ENCODE measurements at places on chromosomes 2 and 18.

GRCh38 chr2:186848873-186849578 lies at the start of gene ZSWIM2:
Gene ZSWIM2, minus strand, starts transcription at chr2:186849170. Its CDS starts 40 bp downstream, at chr2:186849130.
- DNase-seq, result no peak

GRCh38 chr2:105239924-105240323 lies 1.6 kb upstream of the GPR45 start:
- DNase-seq, result peak; percentile 25

DNA sequence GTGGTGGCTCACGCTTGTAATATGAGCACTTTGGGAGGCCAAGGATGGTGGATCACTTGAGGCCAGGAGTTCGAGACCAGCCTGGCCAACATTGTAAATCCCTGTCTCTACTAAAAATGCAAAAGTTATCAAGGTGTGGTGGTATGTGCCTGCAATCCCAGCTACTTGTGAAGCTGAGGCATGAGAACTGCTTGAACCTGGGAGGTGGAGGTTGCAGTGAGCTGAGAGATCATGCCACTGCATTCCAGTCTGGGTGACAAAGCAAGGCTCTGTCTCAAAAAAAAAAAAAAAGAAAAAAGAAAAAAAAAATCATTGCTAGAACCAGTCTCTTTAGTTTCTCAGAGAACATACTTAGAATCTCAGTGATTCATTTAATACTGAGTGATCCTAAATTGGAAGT lies 217.1 kb downstream of the DYM start:
- no peak for DNase-seq

DNA sequence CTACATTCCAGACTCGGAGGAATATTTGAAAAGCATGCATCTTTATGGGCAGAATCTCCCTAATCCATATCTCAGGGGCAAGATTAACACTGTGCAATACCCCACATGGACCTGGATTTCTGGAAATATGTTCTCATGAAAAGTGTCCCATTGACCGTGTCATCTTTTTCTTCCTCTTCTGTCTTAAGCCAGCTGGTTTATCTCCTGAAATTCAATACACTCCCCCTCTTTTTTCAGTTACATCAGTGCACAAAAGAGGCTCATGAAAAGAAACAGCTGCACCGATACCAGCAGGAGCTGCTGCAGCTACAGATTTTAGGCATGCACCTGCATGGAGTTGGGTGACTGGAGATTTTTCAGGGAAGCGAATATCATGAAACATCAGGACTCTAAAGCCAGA lies 117.2 kb downstream of the SLC4A3 start:
- DNase-seq, result no peak

DNA sequence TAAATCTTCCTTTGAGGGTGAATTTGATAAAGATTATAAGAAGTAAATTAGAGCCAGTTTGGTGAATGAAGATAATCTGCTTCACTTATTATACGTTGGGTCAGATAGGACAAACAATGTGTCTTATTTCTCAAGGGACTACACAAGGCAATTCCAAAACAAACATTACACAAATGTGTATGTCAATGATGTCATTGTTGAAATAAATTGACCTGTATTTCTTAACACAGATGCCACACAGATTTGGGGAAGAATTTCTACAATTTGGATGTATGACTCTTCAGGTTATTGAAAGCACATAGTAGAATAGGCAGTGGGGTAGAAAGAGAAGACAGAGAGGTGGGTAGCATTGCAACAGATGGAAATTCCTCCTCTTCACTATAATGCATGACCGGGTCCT lies 6.9 kb upstream of the CRIM1 start:
- DNase-seq, result no peak

- no peak for DNase-seq
Observed at GRCh38 chr18:5646739-5647138, 102.9 kb upstream of the EPB41L3 start.

- DNase-seq, result peak; percentile 17
Observed at GRCh38 chr2:161135951-161136593, 24.2 kb upstream of the TANK start.

DNA sequence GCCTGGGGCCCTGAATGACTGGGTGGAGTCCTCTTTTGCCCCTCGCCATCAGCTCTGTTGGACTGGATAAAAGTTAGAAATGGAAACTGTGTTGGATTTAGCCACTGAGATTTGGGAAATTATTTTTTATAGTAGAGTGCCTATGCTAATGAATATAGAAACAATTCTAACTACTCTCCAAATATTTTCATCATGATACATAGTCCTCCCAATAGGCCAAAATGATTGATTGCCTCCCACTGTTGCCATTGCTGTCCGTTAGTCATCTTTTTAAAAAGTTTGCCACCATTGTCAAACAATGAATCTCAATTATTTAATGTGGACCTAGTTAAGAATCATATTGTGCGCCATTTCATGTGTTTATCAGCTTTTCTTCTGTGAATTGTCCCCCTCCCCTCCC lies 417.0 kb downstream of the GALR1 start:
- no peak for DNase-seq

- DNase-seq, result no peak
Observed at GRCh38 chr2:7201851-7202250, 284.6 kb downstream of the RNF144A start.

DNA sequence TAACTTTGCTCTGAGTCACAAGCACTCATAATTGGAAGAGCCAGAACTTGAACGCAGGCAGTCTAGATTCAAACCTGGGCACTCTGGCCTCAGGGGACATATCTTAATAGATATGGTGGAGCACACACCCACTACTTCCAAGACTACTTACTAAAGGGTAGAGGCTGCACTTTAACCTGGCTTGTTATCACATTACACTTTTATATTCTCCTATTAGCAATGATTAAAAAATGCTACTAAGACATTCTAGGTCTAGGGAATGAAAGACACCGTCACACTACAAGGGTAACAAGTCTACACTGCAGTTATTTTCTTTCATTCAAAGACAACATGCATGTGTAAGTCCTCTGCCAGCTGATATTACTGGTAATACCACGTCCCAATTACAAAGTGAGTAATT lies 258.8 kb downstream of the ZNF521 start:
- no peak for DNase-seq

GRCh38 chr2:11343368-11343649 lies 1.1 kb downstream of the ROCK2 start:
- DNase-seq, result no peak

DNA sequence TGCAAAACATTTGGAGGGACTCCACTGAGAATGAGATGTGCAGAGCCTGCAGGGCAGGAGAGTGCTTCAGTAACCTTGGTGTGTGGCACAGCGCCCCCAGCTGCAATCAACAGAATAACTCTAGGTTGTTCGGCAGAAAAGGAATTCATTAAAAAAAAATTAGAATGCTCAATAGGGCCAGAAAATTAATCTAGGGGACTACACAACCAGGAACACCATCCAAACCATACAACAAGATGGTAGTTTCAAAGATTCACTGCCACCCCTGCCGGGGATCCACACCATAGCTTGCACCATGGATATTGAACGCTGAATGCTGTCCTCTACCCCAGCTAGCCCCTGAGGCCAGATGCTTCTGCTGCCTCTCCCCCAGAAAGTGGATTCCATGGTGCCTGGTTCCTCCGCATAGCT lies 50.1 kb downstream of the THUMPD2 start:
- DNase-seq, result peak; percentile 56

DNA sequence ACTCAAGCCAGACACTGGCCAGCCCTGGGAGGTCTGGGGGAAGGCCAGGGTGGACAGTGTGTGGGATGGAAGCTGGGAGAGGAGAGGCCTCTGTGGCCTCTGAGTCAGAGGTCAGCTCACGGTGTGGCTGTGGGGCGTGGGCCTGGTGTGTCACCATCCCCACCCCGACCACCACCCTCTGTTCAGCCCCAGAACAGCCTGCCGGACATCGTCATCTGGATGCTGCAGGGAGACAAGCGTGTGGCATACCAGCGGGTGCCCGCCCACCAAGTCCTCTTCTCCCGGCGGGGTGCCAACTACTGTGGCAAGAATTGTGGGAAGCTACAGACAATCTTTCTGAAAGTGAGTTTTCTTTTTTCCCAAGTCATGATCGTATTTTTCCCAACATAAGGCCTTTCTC lies 110.5 kb downstream of the DYSF start:
- DNase-seq, result no peak

DNA sequence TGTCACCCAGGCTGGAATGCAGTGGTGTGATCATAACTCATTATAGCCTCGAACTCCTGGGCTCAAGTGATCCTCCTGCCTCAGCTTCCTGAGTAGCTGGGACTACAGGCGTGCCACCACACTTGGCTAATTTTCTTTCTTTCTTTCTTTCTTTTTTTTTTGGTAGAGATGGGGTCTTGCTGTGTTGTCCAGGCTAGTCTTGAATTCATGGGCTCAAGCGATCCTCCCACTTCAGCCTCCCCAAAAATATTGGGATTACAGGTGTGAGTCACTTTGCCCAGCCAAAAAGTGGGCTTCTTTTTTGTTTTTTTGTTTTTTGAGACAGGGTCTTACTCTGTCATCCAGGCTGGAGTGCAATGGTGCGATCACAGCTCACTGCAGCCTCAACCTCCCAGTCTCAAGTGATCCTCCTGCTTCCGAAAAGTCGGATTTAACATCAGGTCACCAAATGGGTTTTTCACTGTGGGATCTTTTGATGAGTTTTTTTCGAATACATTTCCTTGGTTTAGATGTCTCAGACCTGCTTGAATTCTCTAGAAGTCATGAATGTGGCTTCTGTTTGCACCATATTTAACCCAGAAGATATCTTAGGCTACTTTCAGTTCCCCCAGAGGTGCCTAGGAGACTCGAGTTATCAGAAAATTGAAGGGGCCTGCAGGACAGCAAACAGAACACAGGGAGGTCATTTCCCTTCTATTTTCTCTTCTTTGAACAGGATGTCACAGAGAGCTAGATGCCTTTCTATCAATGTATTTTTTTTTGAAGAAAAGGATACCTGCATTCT lies 8.9 kb downstream of the RAB31 start:
- no peak for DNase-seq

DNA sequence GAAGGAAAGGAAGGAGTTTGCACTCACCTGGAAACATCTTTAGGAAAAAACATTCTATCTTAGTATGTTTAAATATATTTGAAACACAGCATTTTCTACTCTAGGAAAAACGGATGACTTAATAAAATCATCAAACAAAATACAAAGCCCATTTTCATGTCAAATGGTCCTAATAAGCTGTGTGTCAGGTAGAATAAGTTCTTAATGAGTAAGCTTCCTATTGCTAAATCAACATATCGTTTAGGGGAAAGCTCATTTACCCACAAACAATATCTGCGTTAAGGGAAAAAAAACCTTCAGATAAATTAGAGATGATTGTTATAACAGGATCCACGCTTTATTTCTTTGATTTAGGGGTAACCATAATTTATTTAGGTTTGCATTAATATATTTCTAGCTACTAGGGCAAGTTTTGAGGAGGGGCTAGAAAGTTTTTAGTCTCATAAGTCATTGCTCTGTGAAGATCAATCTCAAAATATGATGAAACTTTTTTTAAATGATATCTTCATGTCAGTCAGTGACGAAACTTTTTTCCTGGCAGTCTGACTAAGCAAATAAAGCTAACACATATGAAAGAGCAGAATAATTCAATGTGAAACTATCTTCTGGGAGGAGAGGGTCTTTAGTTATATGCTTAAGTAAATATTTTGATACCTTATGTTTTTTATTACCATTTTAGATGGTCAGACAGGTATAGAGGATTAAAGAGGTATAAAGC lies 147.1 kb downstream of the WDSUB1 start:
- no peak for DNase-seq

- no peak for DNase-seq
Observed at GRCh38 chr2:219509780-219510511, 4.3 kb upstream of the ASIC4 start.

GRCh38 chr2:2237563-2237962 lies 93.5 kb downstream of the MYT1L start:
- no peak for DNase-seq

GRCh38 chr18:22211657-22212056 lies 42.3 kb downstream of the GATA6 start:
- DNase-seq, result no peak

DNA sequence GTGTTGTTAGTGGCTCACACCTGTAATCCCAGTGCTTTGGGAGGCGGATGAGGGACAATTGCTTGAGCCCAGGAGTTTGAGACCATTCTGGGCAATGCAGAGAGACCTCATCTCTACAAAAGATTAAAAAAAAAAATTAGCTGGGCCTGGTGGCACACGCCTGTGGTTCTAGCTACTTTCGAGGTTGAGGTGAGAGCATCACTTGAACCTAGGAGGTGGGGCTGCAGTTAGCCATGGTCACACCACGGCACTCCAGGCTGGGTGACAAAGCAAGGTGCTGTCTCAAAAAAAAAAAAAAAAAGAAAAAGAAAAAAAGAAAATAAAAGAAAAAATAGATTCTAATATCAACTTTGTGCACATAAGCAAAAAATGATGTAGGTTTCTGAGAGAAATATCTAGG lies 1492.5 kb upstream of the TMEFF2 start:
- DNase-seq, result no peak

- no peak for DNase-seq
Observed at GRCh38 chr2:100470898-100471514, 724 bp downstream of the NMS start.

DNA sequence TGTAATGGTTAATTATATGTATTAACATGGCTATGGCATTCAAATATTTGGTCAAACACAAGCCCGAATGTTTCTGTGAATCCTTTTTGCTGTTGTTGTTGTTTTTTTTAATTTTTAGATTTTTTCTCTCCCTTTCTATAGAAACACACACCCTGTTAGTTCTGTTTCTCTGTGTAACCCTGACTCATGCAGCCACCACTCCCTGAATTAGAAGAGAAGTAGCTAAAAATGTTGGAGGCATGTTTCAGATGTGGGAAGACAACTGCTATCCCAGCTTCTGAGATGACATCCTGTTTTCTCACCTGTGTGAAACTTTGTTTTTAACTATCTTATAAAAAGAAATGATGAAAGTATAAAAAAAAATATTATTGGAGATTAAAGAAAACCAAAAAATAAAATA lies 219.6 kb upstream of the RGPD4 start:
- no peak for DNase-seq

GRCh38 chr2:128198656-128199055 lies 107.7 kb downstream of the UGGT1 start:
- no peak for DNase-seq

GRCh38 chr18:1663879-1664705 lies 759.4 kb downstream of the ADCYAP1 start:
- DNase-seq, result peak; percentile 44

DNA sequence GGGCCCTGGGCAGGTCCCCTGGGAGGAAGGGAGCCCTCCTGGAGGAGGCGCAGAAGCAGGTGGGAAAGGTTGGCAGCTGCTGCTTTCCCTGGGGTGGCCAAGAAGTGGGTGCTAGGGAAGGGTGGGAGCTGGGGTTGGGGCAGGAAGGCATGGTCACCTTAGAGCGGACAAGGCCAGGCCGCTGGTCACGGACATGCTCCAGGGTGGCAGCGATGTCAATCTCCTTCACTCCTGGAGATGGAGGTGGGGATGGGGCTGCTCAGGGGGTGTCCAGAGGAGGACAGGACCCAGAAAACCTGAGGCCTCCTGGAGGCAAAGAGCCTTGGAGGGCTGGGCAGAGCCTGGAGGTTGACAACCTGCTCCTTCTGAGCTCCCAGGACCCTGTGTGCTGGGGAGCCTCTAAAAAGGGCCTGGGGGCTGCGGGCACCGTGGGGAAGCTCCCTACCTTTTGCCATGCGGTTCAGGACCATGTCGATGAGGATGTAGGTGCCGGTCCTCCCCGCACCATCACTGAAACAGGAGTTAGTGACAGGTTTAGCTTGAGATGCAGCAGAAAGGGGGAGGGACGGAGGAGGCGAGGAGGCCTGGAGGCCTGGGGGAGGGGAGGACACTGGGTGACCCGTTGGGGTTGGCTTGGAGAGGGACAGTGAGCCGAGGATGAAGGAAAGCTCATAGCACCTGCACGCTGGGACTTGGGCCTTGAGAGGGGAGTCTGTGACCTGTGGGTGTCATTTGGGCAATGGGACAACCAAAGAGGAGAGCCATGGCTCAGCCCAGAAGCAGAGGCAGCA lies 11.4 kb downstream of the DNAJB2 start:
- no peak for DNase-seq

All from A549 (cell line).